ENCODE measurements at places on chromosomes 11 and 22.

- DNase-seq, result no peak
Measured at GRCh38 chr11:36400766-36401455, 104.8 kb downstream of the PRR5L start.

- DNase-seq, result no peak
Measured at GRCh38 chr22:35863432-35863831, 145.8 kb downstream of the APOL5 start.

- DNase-seq, result no peak
Measured at GRCh38 chr22:49052023-49052538, 775.6 kb downstream of the BRD1 start.

DNA sequence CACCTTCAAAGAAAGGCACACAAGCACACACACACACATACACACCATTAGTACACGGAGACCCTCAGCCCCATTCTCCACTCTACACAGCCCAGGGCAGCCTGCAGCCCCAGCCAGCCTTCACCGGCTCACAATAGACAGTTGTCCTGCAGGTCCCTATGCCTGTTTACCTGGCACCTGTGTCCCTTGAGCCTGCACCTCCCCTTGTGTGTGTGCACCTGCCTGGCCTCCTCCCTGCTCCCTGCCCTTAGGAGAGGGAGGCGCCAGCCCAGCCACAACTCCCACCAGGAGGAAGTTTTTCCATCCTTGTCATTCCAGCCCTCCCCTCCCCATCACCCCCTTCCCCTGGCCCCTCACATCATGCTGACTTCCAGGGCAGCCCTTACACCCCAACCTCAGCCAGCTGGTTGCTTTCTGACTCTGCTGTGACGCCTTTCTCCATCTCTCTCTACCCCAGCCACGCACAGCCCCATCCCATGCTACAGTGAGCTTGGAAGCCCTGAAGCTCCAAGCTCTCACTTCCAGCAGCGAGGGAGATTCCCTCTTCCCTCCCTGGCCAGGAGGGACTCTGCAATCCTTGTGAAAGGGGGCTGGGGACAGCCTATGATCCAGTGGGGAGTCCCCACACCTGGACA is 4.4 kb downstream of the AHNAK start:
- no peak for DNase-seq

- DNase-seq, result no peak
Measured at GRCh38 chr11:110160437-110160836, 67.2 kb downstream of the ZC3H12C start.

DNA sequence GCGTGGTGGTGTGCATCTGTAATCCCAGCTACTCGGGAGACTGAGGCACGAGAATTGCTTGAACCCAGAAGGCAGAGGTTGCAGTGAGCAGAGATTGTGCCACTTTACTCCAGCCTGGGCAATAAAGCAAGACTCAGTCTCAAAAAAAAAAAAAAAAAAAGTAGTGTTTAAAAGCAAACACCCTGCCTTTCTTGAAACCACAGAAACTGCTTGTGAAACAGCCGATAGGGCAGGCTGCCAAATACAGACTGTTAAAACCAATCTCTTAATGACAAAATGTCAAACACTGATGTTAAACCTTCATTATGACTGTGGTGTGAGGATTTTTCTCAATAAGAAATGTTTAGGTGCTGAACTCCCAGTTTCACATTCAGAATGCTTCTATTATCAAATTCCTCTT is 27.3 kb downstream of the MARK2 start:
- DNase-seq, result peak; percentile 29

- no peak for DNase-seq
Measured at GRCh38 chr22:39419096-39419495, 19.5 kb downstream of the TAB1 start.

DNA sequence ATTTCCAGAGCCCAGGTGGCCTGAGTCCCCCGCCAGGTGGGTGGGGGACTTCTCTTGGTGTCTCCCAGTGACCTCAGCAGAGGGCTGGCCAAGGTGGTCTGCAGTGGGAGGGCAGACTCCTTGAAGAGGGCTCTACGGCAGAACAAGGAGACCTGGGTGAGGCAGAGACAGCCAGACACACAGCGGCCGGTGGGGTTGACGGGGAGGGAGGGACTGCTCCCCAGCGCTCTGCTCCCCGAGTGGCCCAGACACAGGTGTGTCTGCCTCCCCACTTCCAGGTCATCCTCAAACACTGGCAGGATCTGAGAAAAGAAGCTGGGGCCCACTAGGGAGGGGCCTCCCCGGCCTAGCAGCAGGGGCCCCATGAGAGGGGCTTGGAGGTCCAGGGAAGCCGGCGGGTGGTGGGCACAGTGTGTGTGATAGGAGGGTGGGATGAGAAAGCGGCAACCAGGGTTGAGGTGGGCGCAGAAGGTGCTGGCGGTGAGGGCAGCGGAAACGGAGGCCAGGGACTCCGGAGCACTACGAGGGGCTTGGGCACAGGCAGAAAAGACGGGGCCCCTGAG is 30.1 kb downstream of the SYT7 start:
- no peak for DNase-seq

DNA sequence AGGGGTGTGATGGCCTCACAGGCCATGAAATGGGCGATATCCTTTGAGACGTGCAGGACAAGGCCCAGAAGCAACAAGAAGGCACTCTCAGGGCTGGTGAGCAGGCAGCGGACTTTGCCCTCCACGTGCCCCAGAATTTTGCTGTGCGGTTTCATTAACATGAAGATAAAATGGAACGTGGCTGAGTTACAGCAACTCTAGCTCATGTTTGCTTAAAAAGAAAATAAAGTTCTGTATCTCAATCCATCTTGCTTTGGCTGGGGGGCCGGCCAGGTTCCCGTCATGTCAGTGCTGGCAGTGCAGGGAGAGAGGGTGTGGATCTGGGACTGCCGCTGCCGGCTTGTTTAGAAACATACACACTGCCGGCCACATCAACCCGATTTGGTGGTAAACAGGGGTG is 370.1 kb downstream of the OPCML start:
- no peak for DNase-seq

DNA sequence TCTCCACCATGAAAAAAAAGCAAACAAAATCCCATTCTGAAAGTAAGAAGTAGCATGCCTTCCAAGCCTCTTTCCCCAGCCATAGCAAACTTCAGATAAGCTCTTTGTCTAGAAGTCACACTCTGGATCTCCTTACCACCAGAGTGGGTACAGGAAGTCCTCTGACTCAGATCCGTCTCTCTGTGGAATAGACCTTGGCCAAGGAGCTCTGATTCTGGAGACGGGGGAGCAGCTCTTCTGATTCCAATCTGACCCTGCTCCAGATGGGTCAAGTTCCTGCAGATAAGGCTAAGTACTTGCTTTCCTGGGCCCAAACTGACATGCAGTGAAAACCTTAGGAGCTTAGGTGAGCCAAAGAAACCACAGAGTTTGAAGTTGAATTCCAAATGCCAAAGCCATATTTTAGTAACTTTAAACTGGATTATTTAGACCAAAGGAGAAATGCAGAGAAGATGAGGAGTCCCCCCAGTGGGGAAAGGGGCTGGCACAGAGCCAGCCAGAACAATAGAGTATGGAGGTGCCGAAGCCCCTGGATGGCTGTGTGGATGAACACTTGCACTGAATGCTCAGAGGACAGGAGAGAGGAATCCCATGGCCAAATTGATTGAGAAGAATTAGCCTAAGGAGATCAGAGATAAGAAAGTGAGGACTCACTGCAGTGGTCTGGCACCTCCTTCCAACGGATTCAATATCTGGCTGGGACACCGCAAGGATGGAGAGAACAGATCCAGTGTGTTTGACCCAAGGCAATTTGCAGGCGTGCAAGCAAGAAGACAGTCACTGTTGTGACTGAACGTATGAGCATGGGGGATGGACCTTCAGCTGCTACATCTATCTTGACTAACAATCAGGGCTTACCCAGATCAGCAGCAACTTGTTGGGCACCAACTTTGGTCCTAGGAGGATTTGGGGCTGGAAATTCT is 54.9 kb downstream of the ENDOD1 start:
- DNase-seq, result peak; percentile 26

DNA sequence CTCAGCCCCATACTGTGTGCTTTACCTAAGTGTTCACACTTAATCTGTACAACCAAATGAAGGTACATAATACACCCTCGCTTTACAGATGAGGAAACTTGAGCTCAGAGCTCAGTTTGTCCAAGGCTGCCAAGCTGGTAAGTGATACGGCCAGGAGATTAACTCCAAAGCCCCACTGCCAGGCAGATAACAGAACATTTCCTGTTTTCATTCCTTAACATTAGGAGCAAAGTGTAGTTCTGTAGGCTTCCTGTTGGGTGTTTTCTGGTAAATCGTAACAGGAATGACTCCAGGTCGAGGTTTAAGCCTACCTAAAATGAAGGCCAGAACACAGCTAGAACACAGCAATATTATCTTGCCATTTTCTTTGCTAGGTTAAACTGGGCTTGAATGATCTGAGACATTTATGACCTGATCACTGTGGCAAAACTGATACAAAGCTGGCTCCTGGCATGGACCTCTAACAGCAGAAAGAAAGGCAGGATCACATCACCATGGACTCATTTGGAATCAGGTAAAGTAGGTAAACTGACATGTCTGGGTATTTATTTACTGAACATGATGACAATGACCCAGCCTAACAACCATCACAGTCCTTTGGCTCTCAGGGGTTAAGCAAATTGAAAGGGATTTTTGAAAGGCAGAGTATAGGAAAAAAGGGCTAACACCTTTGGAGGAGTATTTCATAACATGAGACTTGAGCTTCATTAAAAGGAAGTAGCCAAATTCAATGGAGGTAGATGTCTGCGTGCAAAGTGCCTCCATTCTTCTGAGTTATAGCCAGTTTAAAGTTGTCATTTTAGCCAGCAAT is 3.9 kb upstream of the NUP50 start:
- no peak for DNase-seq

Data from hematopoietic multipotent progenitor cell treated with erythropoietin and hydrocortisone succinate and interleukin-3 and kit ligand, for 15 days (in vitro differentiated cells).